ENCODE measurements at places on chromosomes 16 and 17. TPM values are rescaled to one million over a fixed set of nuclear protein-coding genes. Genes with fewer than 3 reads are reported as not detected.

Gene KRT12
- not detected for total RNA-seq

Gene WFDC1
- total RNA-seq = 4.8 TPM

Gene TMEM231
- 8.0 TPM for total RNA-seq

Gene CRHR1
- total RNA-seq = 0.41 TPM

Gene GAA
- 22.6 TPM for total RNA-seq

Gene DNAH3
- total RNA-seq = 1.7 TPM

Gene BCAR1
- total RNA-seq = 54.8 TPM

Gene CHRNE
- 3.8 TPM for total RNA-seq

Gene TBC1D3K
- not detected for total RNA-seq

Gene TBX4
- total RNA-seq = 2.2 TPM

Gene NPIPA5
- total RNA-seq = not detected

Gene TBC1D24
- total RNA-seq = 20.4 TPM

Gene C1QL1
- total RNA-seq = 1.2 TPM

Gene TEKT1
- not detected for total RNA-seq

Gene PRR15L
- 4.9 TPM for total RNA-seq

Gene TP53TG3D
- total RNA-seq = not detected

Gene SLFN12
- total RNA-seq = 16.0 TPM

Gene CA5A
- not detected for total RNA-seq

Gene MRPL38
- 62.1 TPM for total RNA-seq

Data from tongue (tissue), 3 donors.